Activated CD4-positive, alpha-beta T cell treated with anti-CD3 and anti-CD28 coated beads for 48 hours (primary cell): ENCODE measurements at places on chromosomes 6 and 20.

DNA sequence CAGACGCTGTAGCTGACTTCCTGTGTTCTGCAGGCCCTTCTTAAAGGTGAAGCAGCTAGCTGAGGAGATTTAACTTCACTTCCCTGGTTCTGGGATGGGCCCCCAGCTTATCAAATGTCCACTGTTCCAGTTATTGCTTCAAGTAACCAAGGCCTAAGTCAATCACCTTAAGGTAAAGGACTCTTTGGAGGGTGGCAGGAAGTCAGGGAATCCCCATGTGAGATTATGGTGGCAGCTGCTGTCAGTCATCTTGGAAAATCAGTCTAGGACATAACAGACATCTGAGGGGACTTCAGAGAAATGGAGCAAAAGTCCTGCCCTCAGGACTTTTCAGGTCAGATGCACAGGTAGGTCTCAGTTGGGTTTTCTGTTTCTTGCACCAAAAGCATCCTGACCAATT is 3.8 kb downstream of the ELOVL5 start:
- DNase-seq, result no peak

DNA sequence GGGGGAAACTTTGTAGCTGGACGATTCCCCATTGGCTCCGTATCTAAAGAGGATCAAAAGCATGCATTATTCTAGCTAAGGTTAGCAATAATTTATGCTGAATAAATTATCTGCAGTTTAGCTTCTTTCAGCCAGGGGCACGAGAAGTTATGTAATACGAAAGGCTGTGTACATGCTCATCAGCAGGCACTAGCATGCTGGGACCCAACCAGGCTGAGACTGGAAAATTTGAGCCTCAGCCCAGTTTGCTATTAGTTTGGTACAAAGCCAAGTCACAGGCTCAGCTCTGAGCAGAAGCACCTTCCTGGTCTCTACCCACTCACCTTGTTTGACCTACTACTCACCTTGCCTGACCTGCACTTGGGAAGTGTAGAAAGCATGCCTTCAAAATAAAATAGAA is 328.1 kb upstream of the ARID1B start:
- DNase-seq, result no peak

DNA sequence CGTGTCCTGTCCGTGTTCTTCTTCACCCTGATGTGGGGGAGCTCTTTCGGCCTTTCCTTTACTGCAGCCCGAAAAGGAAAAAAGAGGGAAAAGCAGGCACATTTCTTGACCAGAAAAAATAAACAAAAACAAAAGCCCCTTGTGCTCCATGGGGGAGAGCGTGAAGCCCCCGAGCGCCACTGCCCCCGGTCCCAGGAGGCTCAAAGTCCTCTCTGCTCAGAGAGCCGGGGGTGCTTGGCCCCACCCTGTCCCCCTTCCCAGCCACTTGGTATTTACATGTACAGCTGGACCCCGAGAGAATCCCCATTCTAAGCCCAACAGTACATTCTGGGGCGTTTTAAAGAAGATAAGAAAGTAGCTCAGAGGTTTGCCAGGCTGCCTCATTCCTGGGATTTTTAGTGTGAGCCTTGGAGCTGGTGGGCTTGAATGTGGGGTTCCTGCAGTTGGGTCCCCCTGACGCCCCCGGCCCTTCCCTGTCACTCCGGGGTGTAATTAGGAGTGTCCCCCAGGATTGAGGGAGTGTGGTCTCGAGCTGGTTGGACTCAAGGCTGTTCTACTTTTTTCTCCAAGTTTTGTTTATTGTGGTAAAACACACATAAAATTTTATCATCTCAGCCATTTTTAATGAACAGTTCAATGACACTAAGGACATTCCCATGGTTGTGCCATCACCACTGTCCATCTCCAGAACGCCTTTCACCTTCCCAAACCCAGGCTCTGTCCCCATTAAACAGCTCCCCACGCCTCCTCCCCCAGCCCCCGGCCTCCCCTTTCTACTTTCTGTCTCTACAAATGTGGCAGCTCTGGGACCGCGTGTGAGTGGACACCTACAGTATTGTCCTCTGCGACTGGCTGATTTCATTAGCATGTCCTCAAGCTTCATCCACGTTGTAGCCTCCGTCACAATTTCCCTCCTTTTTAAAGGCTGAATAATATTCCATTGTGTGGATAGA is 55.7 kb upstream of the BHLHE23 start:
- no peak for DNase-seq

DNA sequence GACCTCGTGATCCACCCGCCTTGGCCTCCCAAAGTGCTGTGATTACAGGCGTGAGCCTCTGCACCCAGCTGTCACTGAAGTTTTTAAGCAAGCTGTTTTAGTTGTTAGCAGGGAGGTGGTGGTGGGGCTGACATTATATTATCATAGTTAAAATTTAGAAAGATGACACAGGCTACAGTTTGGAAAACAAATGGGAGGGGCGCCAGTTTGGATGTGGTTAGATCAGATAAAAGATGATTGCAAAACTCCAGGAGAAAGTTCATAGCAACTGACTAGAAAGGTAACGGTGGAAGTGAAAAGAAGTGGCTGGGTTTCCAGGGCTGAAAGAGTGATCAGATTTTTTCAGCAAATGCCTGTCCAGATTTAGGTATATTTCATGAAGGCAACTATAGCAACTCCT is 311.9 kb upstream of the CITED2 start:
- no peak for DNase-seq

- DNase-seq, result no peak
Observed at GRCh38 chr6:51892750-51893149, 194.7 kb downstream of the PKHD1 start.

DNA sequence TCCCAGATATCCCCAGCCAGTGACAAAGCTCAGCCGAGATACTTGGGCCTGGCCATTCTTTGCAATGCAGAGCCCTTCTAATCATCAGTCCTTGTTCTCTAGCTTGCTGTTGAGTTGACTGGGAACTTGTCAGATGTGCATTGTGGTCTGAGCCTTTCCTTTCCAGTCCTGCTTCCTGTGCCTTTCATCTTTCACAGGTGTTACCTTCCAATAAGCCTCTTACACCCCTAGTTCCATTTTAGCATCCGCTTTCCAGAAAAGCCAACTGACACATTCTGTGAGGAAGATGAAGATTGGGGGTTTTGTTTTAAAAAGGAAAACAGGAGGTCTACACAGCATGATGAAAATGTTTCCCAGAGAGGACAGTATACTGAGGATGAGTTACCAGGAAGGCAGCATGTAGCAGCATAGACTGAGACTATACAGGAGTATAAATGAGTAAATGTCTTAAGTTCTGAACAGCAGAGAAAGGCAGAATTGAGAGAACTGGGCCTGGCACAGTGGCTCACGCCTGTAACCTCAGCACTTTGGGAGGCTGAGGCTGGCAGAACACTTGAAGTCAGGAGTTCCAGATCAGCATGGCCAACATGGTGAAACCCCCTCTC is 5.6 kb upstream of the CEP85L start:
- DNase-seq, result no peak

GRCh38 chr20:41632896-41633295 is 14.7 kb upstream of the CHD6 start:
- no peak for DNase-seq
